ENCODE measurements at places on chromosomes 7 and 10.

DNA sequence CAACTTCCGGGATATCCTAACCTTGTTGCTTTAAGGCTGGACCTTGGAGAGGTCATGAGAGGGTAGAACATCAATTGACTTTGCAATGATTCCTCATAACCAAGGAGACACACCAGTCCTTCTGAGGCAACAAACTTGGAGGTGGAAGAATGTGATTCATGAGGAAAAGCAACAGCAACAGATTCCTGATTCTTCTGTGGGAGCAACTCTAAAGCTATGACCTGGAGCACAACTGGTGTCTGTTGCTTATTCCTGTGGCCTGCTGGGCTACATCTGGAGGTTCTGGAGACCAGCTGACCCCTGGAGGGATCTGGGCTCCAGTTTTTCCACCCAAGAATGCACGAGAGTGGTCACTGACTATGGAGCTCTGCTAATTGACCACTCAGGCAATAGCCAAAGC is 116.6 kb downstream of the CREB5 start:
- no peak for DNase-seq

DNA sequence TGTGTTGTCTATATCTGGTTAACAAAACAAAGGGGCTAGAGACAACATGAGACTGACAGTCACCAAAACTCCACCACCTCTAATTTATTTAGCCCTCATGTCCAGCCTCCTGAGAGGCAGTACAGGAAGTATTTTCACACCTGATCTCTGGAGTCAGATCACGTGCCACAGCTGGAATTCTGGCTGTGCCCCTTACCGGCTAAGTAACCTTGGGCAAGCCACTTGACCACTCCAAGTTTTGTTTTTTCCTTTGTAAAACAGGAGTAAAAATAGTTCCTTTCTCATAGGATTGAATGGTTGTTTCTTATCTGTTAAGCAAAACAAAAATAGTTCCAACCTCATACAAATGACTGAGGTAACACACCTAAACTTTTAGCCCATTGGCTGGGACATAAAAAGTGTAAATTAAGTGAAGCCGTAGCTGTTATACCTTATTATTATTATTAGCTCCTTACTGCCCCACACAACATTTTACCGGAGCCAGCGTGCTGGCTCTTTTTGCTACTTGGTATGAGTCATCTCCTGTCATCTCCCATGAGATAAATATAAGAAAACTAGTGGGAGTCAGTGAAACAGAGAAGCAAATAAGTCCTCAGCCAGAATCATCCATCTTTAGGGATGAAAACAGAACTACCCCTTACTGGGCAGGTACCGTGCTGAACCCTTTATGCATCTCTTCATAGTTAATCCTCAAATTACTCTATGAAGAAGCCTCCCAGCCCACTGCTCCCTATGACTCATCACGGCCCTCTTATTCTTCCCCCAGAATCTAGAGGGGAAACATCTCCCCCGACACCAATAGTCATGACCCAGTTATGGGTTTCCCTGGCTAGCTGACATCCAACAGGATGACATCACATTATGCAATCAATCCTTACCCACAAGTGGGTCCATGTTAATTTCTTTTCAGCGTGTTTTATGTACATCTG is 44.9 kb downstream of the PPP1R3C start:
- DNase-seq, result no peak

DNA sequence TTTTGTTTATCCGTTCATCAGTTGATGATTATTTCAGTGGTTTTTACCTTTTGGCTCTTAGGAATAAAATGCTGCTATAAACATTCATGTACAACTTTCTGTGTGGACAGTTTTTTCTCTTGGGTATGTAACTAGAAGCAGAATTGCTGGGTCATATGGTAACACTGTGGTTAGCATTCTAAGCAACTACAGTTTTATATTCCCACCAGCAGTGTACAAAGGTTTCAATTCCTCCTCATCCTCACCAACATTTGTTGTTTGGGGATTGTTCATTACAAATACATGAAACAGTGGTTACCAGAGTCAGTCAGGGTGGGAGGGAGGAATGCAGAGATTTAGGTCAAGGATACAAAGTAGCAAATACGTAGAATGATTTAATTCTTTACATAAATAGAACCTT is 97.0 kb downstream of the NPSR1 start:
- DNase-seq, result no peak

DNA sequence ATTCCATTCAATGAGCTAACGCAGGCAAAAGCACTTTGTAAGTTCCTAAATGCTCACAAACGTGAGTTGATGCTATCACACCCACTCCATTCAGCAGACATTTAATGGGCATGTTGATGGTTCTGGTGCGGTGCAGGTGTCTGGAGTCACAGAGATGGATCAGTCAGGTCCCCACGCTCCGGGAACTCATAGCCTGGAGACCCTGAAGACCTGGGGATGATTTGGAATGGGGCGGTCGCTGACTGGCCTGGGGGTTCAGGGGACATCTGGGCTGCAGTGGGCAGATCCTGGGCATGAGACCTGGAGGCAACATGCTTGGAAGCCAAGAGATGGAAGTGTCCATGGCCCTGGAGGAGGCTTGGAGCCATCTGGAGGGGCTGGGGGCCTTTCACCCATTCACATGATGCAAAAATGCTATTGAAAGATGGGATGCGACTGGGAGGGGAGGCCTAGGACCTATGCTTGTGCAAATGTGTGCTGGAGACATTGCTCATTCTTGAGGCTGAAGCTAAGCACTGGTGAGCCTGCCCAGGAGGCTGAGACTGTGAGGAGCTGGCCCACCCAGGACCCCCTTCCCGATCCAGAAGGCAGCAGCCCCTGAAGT is 522.6 kb downstream of the GLRX3 start:
- DNase-seq, result no peak

DNA sequence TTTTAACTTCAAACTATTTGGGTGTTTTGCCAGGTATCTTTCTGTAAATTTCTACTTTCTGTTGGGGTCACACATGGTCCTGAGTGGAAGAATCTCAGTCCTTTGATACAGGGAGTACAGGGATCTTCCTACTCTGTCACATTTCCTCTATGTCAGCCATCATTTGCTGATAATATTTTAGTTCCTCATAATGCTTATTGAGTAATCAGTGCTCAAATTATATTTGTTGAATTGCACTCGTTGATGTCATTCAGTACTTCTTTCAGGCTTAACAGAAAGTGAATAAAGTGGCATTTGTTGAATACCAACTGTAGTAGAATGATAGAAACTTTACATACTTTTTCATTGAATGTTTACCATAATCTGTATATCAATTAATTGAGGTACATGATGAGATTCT is 31.9 kb downstream of the WDR11 start:
- no peak for DNase-seq

DNA sequence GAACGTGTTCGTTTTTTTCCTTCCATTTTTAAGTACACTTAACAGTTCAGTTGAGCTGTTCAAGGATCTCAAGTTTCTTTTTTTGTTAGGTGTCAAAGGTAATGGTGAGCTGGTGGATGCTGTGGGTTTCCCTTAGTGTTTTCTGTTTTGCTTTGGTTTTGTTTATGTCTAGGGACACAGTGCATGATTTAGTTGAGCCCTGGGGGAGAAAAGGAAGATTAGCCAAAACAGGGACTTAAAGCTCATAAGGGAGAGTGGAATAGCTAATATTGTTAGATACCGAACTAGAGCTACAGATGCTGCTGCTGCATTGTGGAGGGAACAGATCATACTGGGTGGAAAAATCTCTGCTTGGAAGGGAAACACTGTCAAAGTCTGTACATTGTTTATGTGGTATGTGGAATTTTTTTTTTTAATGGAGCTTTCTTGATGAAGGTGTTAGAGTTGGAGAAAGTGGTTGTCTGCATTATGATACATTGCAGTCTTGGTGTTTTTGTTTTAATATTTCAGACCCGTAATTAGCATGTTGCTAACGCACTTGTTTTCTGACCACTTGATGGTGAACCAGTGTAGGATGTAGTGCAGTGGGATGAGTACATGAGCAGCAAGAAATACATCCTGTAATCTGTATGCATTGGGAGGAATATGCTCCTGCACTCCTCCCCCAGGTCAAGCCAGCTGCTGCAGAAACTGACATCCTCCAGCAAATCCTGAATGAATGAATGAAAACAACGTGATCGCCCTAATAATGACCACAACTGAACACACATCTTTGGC is 2.1 kb downstream of the GLCCI1 start:
- no peak for DNase-seq

GRCh38 chr10:19944911-19945663 is 128.9 kb downstream of the PLXDC2 start:
- DNase-seq, result no peak

DNA sequence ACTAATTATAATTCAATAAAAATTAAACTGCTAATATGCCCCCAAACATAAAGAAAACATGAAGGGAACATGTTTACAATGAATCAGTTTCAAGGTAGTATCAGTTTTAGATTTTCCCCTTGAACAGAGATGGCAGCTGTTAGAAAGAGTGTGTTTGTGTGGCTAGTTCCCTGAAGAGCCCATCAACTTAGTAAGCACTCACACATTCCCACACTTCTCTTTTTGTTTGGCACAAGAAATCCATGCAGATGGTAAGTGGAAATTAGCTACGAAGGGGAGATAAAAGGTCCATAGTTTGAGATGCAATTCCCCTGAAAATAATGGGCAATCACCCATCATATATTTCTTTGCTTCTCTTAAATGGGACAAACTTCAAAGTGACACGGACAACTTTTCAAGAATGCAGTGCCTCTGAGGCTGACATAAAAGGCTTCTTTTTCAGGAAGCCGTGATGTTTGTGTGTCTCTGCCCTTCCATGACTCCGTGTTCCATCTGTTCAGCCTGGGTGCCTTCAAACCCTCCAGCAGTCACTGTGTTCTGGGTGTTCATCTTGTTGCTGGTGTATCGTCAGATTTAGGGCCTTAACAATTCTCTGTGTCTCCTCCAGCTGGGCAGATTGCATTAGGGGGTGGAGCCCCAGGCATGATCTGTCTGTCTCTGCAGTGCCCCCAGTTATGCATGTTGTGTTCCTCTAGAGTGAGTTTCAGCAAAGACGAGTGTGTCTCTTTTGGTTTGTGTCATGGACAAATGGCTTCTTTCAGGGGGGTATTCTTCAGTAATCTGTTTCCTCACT is 259.5 kb upstream of the NPY start:
- no peak for DNase-seq

- no peak for DNase-seq
Measured at GRCh38 chr7:107622894-107623293, 37.7 kb upstream of the SLC26A4 start.

DNA sequence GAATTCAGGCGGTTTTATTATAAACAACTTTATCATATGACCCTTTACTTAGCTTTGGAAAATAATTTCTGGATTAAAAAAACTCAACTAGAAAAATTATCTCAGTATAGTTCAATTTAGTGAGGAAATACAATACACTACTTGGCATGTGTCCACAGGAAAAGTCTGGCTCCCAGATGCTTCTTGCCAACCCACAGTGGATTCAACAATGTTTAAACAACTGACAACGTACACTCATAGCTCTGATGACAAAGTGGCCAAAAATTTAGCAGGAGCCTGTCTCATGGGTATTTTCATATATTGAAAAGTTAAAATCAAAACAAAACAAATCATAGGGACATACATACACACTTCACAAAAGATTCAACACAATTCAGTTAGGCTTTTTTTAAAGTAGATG is 158.8 kb downstream of the SKAP2 start:
- no peak for DNase-seq

DNA sequence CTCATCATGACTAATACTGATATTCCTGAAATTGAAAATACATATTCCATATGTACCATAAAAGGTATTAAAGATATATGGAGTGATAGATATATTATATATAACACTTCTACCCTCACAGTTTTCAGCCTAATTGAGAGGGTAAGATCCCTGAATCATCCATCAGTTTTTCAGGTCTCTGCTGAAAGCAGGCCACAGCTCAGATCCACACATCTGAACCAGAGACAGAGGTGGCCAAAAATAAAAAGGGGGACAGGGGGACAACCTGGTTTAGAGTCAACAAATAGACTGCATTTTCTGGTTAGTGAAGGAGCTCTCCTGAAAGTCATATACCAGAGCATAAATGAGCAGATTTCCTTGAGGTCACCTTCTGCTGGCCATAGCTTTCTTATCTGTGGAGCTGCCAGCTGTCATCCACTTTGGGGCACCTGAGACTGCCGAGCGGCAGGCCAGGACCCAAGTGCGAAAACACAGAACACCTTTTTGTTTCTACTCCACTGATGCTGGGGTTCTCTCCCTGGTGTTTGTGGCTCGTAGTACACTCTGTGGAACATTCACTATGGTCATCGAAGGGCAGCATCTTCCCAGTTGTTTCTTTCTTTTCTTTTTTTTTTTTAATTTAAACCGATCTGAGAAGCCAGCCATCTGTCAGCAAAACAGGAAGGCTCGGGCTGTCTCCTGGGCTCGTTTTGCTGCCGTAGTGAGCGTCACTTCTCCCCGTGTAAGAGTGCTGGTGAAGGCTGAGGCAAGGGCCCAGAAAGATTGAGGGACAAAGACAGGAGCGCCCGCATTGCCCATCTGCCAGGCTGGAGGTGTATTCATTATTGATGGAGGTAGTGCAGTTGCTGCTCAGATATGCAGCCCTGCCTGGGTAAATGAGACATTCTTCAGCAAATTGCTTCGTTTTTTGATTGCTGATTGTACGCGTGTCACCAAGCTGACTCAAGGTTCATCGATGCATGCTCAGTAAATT is 13.5 kb downstream of the IKZF1 start:
- no peak for DNase-seq

- no peak for DNase-seq
Measured at GRCh38 chr10:28914701-28915100, 237.4 kb downstream of the BAMBI start.
